ENCODE measurements at places on chromosomes 5 and 9. TPM values are rescaled to one million over a fixed set of nuclear protein-coding genes. Genes with fewer than 3 reads are reported as not detected.

Gene RIGI
- total RNA-seq: 7.1 TPM

Gene SPINK6
- total RNA-seq: not detected

Gene PCDHB3
- total RNA-seq: 0.09 TPM

Gene LTC4S
- 0.59 TPM for total RNA-seq

Gene SEMA4D
- total RNA-seq: 0.30 TPM

Gene TAF11L5
- total RNA-seq: not detected

Gene BRD3
- total RNA-seq: 17.9 TPM

Gene OTULINL
- 0.14 TPM for total RNA-seq

Gene TXNDC8
- not detected for total RNA-seq

Gene LRRC14B
- not detected for total RNA-seq

Gene FOXD4L3
- not detected for total RNA-seq

Gene CSNK1A1
- total RNA-seq: 556 TPM

Gene IGIP
- 16.2 TPM for total RNA-seq

Gene CNTNAP3B
- 29.5 TPM for total RNA-seq

Gene PRDM9
- total RNA-seq: not detected

Gene CNTLN
- 8.9 TPM for total RNA-seq

Gene DBH
- not detected for total RNA-seq

Gene ROR2
- total RNA-seq: 20.5 TPM

Gene CHMP5
- 149 TPM for total RNA-seq

Gene PTPRD
- 34.7 TPM for total RNA-seq

Gene NR4A3
- total RNA-seq: 0.30 TPM

Gene TLR4
- 0.30 TPM for total RNA-seq
